Kidney glomerular epithelial cell (primary cell): ENCODE measurements at places on chromosomes 11 and 22.

DNA sequence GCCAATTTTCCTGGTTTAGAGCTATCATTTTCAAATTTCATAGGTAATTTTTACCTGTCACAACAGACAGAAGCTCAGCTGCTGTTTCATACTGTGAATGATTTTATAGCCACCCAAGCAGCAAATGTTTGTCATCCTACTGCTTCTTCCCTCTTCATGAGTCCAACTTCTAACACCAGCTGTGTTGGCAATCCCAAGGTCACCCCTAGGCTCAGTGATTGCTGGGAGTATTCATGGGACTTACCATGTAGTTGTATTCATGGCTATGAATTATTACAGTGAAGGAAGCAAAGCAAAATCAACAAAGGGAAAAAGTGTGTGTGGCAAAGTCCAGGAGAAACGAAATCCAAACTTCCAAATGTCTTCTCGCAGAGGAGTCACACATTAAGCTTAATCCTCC, 28.5 kb downstream of the CUL5 start:
- DNase-seq = no peak

DNA sequence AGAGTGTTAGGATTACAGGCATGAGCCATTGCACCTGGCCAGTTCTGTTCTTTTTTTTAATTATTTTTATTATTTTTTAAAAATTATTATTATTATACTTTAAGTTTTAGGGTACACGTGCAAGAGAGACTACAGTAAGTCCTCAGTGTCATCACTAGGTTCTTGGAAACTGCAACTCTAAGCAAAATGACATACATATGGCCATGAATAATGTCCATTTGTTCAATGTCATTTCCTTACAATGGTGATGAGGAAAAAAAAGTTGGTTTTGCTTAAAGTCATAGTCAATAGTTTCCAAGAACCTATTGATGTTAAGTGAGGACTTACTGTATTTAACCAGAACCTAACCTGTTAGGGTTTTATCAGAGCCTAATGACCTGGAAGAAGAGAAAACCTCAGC, 29.4 kb upstream of the TOP3B start:
- no peak for DNase-seq

DNA sequence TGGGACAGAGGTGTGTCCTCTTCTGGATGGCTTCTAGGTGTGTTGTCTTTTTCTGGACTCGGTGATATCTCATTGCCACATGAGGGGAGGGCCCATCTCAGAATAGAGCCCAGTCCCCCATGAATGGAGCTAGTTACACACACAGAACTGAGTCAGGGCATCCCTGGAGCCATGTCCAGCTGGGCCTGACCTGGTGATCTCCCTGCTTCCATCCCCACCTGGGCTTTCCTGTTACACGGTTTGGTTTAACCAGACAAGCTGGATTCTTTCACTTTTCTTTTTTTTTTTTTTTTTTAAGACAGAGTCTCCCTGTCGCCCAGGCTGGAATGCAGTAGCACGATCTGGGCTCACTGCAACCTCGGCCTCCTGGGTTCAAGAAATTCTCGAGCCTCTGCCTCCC, 6.1 kb upstream of the A4GALT start:
- DNase-seq = no peak

DNA sequence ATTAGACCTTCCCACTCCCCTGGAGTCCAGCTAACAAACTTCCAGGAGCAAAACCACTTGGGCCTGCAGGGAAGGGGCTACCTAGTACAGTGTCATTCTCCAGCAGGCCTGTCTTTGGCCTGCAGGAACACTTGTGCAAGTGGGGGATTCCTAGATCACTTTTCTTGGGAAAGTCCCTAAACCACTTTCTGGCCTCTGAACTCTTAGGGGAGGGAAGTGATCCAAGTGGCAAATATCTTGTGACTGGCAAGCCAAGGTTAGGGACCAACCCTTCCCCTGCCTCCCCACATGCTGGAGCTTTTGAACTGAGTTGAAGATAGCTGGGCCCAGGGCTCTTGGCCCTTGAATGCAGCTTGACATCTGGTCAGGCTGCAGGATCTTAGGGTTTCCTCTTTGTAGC, 17.2 kb downstream of the PPFIBP2 start:
- no peak for DNase-seq

- DNase-seq = no peak
Observed at GRCh38 chr11:32005786-32006416, 85.0 kb upstream of the RCN1 start.
